ENCODE measurements at places on chromosomes 3 and 15.

DNA sequence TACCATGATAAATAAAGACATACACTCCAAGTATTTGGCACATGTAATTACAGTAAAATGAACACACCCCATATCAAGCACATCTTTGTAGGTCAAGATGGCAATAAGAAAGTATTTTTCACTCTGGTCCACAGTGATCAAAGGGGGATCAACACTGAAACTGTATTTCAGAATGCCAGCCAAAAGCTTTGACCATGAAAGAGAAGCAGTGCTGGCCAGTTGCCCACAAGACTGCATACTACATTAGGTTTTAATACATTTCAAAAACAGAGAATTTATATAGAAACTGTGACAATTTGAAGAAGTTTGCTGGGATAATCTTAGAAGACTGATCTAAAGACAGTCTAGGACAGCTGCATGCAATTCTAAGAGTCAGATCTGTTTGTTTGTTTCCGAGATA, 1035.3 kb downstream of the FHIT start:
- no peak for DNase-seq

DNA sequence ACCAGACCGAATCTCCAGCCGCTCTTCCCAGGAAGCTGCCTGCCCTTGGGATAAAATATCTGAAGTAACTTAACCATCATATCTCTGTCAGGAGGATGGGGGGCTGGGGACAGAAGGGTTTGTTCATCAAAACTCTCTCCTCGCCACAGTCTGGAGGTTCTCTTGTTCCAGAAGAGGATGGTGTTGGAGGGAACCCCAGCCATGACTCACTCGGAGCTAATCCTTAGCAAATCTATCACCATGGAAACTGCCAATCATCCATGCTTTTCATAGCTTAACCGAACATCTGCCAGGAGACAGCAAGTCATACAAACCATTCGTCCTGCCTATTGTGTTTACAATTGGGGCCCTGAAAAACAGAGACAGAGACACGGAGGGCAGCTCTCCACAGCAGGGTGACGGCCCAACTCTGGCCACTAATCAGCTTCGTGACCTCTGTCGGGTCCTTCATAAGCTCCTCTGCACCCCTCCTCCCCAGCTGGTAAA, 73.8 kb upstream of the HEG1 start:
- DNase-seq = peak; percentile 98

DNA sequence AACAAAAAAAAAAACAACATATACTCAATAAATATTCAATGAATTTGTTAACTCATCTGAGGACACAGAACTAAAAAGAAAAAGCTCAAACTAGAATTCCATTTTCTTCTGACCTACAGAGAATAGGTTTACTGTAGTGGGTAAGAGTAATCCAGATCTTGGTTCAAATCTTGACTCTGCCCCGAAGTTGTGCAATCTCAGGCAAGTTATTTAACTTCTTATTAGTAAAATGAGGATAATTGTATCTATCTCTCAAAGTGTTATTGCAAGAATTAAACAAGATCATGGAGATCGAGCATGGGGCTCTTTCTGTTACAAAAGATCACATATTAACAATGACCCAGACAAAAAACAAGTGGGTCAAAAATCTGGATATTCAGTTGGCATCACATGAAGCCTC, 41.1 kb upstream of the OXTR start:
- DNase-seq = no peak

- no peak for DNase-seq
These were observed 211.7 kb downstream of the DTWD1 start for GRCh38 chr15:49832511-49832910.

GRCh38 chr3:165839296-165840076, 2.3 kb upstream of the BCHE start:
- DNase-seq = no peak

- DNase-seq = no peak
These were observed 726.6 kb upstream of the NAALADL2 start for GRCh38 chr3:174132421-174133042.

- DNase-seq = no peak
These were observed 1.1 kb downstream of the SYNPR start for GRCh38 chr3:63279005-63279841.

- no peak for DNase-seq
These were observed 26.2 kb downstream of the SEC62 start for GRCh38 chr3:169992781-169993180.

- DNase-seq = no peak
These were observed 1.2 kb downstream of the NT5DC2 start for GRCh38 chr3:52532517-52532837.

DNA sequence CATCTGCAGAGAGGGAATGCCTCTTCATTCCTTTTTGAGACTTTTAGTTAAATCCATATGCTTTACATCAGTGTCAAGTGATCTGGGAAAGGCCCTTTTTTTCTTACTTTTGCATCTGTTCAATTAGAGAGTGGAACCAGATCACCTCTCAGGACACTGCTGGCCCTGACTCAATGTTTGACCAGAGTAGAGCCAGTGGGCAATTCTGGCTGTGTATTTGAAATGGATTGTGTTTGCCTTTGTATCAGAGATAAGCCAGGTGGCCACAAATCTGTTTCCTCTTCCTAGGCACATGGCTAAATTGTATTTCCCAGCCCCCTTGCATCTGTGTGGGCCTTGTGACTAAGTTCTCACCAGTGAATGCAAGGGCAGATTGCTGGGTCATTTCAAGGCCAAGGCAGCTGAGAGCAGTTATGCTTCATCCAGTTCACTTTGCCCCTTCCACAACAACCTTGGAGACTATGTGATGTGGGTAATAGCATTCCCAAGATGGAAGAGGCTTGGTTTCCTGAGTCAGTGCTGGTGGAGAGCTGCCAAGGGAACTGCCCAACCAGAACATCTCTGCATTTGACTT, 75.6 kb upstream of the CACNA2D3 start:
- no peak for DNase-seq

DNA sequence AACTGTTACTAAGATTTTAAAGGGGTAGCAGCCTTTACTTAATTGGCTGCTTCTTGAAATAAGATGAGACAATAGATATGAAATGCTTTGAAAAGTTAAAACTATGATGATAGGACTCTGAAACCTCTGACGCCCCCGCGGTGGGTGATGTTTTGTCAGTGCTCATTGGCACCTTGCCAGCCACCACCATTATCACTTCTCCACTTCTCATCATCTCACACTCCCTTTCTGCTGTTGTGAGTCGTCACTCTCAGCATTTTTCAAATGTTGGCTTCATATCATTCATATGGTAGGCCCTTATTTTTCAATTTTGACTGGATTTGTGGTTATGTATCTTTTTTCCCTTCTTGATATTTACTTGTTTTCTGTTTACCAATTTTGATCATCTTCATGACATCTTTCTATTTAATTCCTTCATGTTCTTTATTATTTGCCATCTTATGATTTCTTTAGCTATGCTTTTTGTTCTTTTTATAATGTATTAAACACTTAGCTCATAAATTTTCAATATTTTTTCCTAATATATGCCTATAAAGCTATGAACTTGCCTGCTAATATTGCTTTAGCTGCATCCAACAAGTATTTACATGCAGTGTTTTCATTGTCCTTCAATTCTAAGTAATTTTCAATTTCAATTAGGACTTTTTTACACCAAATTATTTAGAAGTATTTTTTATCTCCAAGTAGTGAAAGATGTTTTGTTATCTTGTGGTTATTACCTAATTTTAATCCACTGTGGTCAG, 30.3 kb upstream of the SKOR1 start:
- DNase-seq = no peak

DNA sequence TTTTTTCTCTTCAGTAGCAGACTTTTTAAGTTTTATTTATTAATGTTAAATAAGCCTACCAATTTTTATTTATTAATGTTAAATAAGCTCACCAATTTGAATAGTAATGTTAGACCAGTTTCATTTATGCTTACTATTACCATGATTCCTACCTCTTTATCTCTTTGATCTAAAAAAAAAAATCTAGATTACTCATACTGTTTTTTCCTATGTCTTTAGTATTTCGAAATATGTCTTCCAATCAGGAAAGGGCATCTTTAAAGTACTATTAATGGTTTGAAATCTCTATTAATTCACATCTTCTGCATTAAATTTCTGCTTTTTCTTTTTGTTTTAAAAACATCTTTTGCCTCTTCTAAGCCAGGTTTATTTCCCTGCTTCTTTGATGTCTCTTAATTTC, 27.5 kb upstream of the MAPKBP1 start:
- DNase-seq = no peak

DNA sequence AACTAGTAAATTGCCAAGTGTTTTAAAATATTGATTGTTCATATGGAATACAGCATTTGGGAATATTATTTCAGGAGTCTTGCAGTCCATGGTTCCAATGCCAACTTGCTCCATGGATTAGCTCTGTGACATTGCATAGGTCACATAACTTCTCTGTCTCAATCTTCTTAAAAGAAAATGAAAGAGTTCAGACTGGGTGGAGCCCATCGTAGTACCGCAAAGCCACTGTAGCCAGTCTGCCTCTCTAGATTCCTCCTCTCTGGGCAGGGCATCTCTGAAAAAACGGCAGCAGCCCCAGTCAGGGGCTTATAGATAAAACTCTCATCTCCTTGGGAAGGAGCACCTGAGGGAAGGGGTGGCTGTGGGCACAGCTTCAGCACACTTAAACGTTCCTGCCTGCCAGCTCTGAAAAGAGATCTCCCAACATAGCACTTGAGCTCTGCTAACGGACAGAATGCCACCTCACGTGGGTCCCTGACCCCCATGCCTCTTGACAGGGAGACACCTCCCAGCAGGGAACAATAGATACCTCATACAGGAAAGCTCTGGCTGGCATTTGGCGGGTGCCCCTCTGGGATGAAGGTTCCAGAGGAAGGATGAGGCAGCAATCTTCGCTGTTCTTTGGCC, 168.8 kb upstream of the CNTN4 start:
- DNase-seq = no peak

GRCh38 chr15:88490036-88490435, 22.5 kb downstream of the MRPS11 start:
- no peak for DNase-seq

- no peak for DNase-seq
These were observed 3.1 kb upstream of the CPNE9 start for GRCh38 chr3:9700536-9700935.

DNA sequence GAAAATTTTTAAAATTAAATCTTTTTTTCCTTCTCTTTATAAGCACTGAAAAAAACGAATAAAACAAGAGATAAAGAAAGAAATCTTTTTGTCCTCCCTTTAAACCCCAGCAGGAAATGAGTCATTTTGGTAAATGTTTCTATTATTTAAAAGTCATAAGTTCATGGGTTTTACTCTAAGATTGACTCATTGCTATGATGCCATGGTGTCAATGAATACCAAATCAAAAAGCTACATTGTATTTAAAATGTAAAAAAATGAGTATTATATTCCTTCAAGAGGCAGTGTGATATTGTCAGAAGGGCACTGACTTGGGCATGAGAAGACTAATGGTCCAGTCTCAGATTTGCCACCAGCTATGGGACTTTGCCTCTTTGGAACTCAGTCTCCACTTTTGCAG, 303.4 kb upstream of the DNAJC19 start:
- no peak for DNase-seq

DNA sequence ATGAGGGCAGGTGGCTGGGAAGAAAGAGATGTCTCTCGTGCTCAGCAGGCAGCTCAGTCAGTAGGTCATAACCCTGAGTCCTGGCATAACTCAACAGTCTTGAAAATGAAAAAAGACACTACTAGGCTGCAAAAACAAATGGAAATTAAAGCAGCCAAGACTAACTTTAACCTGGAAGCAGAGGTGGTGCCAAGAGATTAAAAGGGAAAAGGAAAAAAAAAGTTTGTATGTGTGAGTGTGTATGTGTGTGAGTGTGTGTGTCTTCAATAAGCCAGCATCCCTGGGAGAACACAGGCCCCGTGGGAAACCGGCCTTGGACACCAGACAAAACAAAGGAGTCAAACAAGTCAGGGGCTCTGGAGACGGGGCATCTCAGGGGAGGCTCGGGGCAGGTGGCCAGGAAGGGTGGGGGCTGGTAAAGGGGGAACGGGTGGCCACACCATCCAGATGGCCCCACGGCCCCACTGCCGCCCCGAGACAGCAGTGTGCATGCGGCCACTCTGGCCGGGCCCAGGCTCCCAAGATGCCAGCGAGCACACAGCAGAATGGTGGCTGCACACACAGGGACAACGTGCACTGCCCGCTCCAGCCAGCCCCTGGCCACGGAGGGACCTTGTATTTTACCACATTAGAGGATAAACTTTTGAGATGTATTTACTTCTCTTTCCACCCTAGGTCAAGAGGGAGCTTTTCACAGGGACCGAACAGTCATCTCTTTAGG, 23.8 kb downstream of the CYFIP1 start:
- no peak for DNase-seq

DNA sequence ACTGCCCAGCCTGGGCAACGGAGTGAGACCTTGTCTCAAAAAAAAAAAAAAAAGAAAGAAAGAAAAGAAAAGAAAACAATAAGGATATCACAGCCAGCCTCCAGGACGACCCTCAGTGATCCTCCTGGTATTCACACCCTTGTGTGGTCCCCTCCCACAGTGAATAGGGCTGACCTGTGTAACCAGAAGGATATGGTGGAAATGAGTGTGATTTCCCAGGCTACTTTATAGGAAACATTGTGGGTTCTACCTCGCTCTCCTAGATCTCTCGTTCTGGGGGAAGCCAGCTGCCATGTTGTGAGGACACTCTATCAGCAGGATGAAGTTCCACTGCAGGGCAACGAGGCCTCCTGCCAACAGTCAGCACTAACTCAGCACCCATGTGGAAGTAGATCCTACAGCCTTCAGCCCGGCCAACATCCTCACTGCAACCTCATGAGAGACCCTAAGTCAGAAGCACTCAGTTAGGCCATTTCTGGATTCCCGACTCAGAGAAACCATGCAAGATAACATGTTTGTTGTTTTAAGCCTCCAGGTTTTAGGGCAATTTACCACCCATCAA, 11.1 kb downstream of the RFTN1 start:
- DNase-seq = no peak

DNA sequence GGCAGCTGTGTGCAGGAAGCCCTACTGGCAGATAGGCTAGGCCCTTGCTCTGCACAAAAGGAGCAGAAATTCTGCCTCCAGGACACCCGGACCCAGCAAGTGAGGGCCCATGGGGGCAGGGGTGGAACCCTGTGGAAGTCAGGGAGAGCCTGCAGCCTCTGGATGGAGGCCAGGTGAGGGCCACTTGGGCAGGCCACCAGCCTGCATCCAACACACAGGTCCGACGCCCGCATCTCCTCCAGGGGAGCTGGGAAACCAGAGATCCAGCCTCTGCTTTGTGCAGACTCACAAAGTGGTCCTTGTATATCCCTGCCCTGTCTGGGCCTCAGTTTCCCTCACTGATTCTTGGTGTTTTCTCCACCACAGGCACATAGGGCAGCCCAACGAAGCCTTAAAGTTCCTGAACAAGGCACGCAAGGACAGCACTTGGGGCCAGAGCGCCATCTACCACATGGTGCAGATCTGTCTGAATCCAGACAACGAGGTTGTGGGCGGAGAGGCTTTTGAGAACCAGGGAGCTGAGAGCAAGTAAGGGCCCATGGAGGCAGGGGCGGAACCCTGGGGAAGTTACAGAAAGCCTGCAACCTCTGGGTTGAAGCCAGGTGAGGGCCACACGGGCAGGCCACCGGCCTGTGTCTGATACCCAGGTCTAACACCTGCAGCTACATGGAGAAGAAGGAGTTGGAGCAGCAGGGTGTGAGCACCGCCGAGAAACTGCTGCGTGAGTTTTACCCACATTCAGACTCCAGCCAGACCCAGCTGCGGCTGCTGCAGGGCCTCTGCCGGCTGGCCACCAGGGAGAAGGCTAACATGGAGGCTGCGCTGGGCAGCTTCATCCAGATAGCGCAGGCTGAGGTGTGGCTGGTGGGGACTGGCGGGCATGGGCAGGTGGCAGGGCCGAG, 16.6 kb downstream of the CSRNP1 start:
- no peak for DNase-seq

Data from amniotic stem cell (primary cell).